Body of pancreas (tissue), 4 donors: ENCODE measurements at places on chromosomes 5 and 9.

GRCh38 chr9:120104771-120105170 is 475.2 kb downstream of the CDK5RAP2 start:
- no peak for DNase-seq

DNA sequence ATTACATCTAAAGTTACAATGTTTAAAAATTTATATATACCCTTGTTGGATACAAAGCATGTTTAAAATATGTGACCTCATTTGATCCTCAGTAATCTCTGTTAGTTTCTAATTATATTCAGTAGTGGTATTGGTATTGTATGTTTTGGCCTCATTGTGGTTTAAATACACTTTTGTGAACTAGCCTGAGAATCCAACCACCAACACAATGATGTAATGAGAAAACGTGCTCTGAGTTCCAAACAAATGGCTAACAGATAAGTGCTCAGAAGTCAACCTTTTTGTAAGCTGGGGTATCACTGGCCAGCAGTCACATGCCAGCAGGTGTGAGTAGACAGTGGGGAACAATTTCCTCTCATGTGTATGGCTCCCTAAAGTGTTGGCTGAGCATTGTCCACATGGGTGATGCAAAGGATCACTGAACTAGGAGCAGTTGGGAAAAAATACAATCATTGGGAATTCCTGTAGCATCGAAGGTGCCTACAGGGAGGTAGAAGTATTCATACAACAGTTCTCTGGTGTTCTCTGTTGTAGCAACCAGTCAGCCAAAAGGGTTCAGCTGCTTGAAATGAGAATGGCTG is 56.1 kb downstream of the DOCK8 start:
- no peak for DNase-seq

- no peak for DNase-seq
Measured at GRCh38 chr5:92401-93220, 643 bp downstream of the PLEKHG4B start.

GRCh38 chr9:97855899-97856298 is 2.9 kb downstream of the FOXE1 start:
- no peak for DNase-seq

GRCh38 chr5:68419637-68420452 is 204.3 kb downstream of the PIK3R1 start:
- DNase-seq = no peak

DNA sequence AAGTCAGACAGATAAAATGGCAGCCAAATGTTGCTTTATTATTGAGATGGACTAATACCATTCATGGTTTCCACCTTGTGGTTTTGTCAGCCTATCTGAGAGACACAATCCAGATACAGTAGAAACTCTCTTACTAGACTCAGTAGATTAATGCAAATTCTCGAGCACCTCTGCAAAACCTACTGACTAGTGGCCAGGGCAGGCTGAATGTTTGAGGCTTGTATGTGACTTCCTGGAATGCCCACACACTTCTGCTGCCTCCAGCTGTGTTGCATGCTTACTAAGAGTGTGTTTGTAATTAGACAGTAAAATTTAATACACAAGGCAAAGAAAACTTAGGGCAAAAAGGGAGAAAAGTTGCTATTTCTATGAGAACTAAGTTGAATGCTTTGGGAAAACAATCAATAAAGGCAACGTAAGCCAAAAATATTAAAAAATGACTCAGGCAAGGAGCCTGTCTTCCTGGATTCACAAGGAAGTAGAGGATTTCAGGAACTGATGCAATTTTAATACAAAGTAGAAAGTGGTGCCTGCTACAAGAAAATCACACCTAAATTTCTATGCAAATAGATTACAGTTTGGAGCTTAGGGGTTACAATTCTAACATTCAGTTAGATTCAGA is 30.2 kb upstream of the CCNG1 start:
- DNase-seq = no peak

DNA sequence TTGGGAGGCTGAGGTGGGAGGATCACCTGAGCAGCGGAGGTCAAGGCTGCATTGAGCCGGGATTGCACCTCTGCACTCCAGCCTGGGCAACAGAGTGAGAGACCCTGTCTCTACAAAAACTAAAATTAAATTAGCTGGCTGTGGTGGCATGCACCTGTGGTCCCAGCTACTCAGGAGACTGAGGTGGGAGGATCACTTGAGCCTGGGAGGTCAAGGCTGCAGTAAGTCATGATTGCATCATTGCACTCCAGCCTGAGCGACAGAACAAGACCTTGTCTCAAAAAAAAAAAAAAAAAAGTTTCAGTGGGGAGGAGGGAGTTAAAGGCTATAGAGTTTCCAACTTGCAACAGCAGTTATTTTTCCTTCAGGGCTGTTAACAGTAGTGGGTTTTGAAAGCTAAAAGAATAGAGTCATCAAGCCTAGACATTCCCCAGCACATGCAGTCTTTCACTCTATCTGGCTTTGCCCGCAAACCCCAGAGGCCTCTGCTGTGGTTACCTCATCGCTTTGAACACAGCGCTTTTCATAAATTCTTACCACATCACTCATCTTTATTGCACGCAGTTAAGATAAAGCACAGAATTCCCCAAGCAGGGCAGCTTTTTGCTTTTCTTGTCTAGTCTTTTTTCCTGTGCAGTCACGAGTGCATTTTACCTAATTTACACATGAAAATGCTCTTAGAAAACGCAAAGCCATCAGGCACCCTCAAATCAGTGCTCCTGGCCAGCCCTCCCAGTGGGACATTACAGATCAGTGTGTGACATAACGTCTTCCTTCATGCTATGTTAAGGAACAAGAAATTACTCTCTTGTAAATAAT is 8.7 kb upstream of the SLC2A8 start:
- DNase-seq = peak; percentile 49

- no peak for DNase-seq
Measured at GRCh38 chr9:87675906-87676515, 49.9 kb upstream of the CTSL start.

- DNase-seq = peak; percentile 84
Measured at GRCh38 chr9:126781186-126782052, 23.4 kb upstream of the ZBTB43 start.

- DNase-seq = no peak
Measured at GRCh38 chr9:134442085-134442474, 115.8 kb downstream of the RXRA start.

- DNase-seq = no peak
Measured at GRCh38 chr5:154055201-154055600, 16.4 kb downstream of the MFAP3 start.

GRCh38 chr5:94928891-94929290 is 310.4 kb downstream of the SLF1 start:
- no peak for DNase-seq

- DNase-seq = no peak
Measured at GRCh38 chr5:175850119-175850845, 21.1 kb upstream of the CPLX2 start.

DNA sequence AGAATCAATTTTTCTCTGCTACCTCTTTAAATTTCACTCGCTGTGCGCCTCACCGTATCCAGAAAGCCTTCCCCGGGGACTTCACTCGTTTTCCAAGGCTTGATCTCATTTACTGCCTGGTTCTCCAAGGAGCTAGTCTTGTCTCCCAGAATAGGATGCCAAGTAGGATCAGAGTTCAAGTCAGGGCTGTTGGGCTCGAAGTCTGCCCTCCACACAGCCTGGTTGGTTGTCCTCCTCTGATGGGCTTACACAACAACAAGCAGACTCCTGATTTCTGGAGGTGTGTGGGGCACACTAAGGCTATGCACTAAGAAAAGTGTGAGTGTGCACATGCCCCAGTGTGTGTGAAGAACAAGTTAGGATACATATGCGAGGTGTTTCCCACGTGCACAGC is 14.0 kb upstream of the TNIP1 start:
- DNase-seq = no peak

DNA sequence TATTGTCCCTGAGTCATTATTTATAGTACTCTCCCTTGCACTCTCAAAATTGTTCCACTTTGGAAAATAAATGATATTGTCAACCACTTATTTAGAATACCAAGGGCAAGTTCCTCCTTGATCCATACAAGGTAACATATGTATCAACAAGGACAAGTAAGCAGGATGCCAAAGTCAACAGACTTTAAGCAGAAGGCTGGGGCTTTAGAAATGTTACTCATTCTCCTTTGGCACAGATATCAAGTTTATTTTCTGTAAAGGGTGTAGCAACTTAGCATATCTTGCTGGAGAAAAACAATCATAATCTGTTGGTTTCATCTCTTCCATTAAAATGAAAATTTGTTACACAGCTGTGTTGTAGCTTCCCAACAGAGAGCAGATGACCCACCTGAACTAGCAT is 248.7 kb upstream of the SLC30A5 start:
- no peak for DNase-seq

GRCh38 chr5:67120032-67120431 is 76.6 kb downstream of the CD180 start:
- no peak for DNase-seq

DNA sequence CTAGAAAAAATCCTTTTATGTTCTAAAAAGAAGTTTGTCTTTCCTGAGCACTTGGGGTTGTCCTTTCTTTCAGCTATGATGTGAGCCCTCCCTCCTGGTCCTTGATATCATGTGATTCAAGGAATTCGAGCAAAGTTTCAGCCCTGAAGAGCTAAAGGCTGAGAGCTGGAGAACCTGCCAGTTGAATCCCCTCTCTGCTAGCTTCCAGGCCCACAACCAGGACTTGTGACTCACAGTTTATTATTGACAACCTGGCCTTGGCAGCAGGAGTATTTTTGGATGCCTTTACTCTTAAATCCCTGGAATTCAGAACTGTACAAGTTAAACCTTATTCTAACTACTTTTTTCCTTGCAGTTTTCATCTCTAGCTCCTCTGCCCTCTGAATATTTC is 182.8 kb downstream of the SPOCK1 start:
- peak; percentile 62 for DNase-seq

- no peak for DNase-seq
Measured at GRCh38 chr5:131644822-131645221, 9.8 kb upstream of the RAPGEF6 start.

DNA sequence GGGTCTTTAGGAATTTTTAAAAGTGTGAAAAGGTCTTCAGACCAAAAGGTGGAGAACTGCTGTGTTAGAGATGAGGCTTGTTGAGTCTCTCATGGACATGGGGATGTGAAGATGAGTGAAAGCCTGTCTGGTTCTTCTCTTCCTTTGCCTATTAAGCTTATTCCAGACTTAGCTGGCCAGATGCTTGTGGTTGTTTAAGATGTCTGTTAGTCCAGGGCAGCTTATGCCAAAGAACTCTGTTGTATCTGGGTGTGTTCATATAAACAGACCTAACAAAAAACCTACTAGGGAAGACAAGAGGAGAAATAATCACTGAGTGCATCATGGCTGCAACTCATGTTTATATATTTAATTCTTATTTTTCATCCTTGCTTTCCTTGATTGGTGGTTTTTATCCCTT is 57.5 kb upstream of the NCS1 start:
- no peak for DNase-seq

DNA sequence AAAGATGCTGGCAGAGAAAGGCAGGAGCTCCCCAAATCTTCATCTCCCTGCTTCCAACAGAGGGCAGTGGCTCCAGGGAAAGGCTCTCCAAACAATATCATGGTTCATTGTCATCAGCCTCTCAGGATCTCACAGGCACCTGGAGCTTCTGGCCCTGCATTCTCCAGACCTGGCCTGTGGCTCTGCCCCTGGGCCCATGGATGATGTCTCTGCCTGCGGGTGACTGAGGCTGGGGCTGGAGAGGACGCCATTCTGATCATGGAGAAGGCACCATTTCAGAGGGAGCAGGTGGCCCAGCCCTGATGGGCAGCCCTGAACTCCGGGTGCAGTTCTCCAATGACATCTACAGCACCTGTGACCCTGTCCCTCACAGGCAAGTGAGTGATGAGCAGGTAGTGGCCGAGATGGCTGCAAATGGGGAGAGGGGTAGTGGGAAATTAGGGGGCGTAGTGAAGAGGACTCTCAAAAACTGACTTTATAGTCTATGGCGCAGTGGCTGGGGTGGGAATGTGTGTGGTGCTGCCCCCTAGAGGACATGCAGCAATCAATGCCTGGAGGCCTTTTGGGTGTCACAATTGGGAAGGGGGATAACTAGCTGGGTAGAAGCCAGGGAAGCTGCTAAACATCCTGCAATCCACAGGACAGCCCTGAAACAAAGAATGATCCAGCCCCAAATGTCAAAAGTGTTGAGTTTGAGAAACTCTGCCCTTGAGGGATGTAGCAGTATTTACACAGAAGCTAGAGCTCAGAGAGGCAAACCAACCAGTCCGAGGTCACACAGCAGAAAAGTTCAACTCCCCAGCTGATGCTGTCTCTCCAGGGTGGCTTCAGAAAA is 3.2 kb downstream of the SH3PXD2B start:
- DNase-seq = no peak

DNA sequence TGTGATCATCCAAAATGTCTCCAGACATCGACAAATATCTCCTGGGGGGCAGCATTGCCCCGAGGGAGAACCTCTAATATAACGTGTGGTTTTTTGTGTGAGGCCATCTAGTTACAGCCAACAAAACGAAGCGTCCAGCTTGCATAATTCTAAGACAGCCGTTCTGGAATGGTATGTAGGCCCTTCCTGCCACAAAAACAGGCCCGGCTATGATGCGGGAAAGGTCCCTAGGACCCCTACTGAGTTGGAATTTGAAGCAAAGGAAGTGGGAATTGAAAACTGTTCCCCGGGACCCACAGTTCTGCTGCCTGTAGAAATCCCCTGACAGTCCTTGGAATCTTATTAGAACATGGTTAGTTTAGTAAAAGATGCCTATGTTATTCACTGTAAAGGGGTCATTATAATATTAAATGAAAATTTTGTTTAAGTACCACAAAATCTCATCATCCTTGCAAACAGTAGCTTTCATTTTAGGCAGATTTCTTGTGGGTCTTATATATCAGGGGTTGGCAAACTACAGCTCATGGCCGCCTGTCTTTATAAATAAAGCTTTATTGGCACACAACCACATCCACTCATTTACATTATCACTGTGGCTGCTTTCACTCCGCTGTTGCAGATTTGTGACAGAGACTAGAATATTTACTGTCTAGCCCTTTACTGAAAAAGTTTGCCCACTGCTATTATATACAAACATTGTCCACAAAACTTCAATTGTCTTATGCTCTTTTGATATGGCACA is 70.7 kb downstream of the MSX2 start:
- DNase-seq = no peak

- no peak for DNase-seq
Measured at GRCh38 chr9:99582814-99583213, 238.9 kb upstream of the NR4A3 start.

GRCh38 chr5:16617274-16617968 is 624 bp upstream of the RETREG1 start:
- DNase-seq = no peak

- peak; percentile 37 for DNase-seq
Measured at GRCh38 chr9:120965344-120966012, 38.9 kb upstream of the TRAF1 start.

GRCh38 chr9:80382211-80382891 is 810.6 kb downstream of the TLE4 start:
- DNase-seq = no peak

- DNase-seq = no peak
Measured at GRCh38 chr5:159405611-159406031, 75.3 kb upstream of the IL12B start.

GRCh38 chr9:124074746-124075145 is 63.2 kb downstream of the LHX2 start:
- DNase-seq = no peak

DNA sequence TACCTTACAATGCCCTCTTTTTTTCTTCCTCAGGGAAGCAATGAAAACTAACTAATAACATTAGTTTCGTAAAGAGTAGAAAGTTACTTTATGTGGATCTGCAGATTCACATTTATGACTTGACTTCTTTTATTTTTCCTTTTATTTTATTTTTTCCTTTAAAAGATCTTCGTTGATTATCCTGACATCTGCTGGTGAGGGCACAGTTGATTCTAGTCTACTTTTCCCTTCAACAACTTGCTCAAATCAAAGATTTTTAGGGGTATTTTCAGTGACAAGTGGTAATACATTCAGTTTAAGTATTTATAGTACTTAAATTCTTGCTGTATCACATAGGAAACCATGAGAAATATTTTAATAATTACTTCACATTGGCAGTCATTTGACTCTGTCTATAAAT is 4.9 kb downstream of the EDIL3 start:
- DNase-seq = no peak
